ENCODE measurements at places on chromosomes 5 and 9.
A peak's percentile ranks its signal among the peaks of the same experiment; 100 is the strongest.

GRCh38 chr5:9715891-9716335 is 85.8 kb upstream of the TAS2R1 start:
- peak; percentile 51 for DNase-seq

DNA sequence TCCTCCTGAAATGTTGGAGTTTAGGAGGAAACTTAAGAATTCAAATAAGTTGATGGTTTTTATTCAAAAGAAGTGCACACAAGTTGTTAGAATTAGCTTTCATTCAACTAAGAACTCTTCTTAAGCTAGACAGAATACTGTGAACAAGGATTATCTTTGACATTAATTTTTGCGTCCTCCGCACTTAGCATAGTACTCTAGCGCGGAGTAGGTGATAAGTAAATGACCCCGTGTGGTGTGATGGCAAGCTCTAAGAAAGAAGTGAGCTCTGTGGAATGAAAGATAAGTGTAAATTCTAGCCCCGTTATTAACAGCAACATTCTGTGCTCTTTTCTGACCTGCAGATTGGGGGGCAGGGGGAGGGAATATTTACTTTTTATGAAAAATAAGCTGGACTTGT is 1.0 kb downstream of the BRIX1 start:
- DNase-seq: no peak

- DNase-seq: no peak
These were observed at the start of gene CDH10 for GRCh38 chr5:24644761-24645160. Gene CDH10 (minus strand): TSS chr5:24644978. CDS start chr5:24593490, 51,488 bp downstream.

DNA sequence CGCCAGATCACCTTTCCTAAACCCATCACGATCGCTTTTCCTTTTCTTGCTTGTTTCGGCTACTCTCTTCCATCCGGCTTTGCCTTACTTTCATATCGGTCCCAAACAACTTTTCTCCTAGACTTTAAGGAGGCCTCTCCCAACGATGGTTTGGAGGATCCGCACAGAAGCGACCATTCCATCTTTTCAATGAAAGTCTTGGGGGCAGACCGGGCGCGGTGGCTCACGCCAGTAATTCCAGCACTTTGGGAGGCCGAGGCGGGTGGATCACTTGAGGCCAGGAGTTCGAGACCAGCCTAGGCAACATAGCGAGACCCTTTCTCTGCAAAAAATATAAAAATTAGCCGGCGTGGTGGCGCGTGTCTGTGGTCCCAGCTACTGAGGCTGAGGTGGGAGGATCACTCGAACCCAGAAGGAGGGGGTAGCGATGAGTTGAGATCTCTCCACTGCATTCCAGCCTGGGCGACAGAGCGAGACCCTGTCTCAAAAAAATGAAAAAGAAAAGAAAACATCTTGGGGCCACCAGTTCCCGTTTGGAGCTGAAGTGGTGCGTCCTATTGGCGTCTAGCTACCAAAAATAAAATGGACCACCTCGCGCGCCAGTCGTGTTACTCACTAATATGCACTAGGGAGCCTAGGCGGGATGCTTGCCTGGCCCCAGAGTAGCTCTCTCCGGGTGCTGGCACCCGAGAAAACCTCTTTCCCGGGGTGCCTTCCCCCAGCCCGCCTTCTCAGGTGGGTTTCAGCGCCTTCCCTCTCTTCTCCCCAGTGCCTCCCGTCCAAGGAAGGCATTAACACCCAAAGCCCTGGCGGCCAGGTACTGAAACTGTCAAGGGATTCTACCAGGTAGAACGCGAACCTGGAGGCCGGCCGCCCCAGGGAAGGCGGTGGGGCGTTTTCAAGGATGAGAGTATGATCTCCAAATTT is 800 bp upstream of the AP3B1 start:
- peak; percentile 11 for DNase-seq
